GM18507 (cell line): ENCODE measurements at places on chromosomes 11 and 22.

DNA sequence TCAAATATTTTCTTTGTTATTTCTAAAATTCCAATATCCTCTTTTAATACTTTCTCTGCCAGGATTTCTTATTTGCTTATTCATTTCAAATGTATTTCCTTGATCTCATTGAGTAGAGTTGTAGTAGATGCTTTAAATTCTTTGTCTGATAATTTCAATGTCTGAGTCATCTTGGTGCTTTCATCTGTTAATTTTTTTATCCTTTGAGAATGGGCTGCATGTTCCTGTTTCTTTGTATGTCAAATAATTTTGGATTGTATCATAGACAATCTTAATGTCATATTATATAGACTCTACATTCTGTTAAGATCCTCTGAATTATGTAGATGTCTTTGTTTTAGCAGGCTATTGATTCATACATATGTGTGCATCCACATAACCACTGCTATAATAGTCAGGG, 57.5 kb downstream of the MYEOV start:
- no peak for DNase-seq

DNA sequence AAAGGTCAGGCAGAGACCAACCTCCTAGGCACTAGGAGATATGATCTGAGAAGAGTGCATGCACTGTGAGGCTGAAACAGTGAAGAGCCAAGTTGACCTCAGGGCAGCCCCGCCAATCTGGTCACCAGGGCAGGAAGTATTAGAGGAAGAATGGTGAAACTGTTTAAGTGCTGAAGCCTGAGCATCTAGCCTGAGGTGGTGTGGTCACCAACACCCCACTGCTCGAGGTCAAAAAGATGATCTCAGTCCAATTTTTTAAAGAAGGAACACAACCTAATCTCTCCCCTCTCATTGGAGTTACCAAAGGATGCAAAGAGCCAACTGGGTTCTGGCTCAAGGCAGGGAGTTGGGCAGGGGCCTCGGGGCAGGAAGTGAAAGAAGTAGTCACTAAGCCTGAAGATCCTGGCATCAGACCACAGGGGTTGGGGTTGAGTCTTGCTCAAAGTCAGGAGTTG, 4.0 kb downstream of the APBB1 start:
- DNase-seq, result no peak

DNA sequence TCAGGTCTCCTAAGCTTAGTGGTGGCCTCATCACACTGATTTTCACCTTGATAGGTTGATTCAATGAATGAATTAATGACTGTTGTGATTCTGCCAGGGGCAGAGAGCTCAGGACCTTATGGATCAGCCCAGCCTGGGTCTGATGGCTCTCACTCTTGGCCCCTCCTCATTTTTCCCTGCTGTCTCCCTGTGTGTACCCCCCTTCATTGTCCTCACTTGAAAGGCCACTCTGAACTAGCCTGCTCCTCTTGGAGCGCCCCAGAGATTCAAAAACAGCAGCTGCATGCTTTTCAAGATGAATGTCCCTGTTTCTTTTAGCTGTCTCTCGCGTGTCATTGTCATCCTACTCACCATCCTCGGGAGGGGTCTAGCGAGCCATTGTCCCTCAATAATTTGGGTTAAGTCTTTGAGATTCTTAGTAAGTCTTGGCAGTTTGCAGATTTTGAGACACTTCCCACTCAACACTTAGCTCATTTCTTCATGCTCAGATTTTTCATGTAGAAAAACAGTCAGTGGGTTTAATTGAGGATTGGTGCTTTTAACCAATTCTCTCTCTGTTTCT, 42.5 kb upstream of the MICAL2 start:
- DNase-seq, result no peak

DNA sequence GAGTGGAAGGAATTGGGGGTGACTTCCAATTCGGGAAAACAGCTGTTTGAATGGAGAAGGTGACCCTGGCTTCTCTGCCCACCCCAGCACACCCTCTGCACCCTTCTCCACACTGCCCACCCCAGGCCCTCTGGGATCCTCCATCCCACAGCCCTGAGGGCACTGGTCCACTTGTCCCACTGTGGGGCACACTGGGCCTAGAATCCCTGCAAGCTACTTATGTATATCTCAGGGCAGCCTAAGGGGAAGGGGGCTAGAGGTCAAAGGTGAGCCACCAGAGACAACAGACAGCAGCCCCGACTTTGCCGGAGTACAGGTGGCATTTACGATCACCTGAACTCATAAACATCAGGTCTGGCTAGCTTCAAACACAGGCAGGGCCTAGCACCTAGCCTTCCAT, 673 bp upstream of the SCUBE2 start:
- DNase-seq, result no peak

GRCh38 chr11:64341851-64342791, 2.1 kb downstream of the CCDC88B start:
- DNase-seq, result peak; percentile 88

- no peak for DNase-seq
Observed at GRCh38 chr11:72741849-72742512, 10.2 kb downstream of the ARAP1 start.

DNA sequence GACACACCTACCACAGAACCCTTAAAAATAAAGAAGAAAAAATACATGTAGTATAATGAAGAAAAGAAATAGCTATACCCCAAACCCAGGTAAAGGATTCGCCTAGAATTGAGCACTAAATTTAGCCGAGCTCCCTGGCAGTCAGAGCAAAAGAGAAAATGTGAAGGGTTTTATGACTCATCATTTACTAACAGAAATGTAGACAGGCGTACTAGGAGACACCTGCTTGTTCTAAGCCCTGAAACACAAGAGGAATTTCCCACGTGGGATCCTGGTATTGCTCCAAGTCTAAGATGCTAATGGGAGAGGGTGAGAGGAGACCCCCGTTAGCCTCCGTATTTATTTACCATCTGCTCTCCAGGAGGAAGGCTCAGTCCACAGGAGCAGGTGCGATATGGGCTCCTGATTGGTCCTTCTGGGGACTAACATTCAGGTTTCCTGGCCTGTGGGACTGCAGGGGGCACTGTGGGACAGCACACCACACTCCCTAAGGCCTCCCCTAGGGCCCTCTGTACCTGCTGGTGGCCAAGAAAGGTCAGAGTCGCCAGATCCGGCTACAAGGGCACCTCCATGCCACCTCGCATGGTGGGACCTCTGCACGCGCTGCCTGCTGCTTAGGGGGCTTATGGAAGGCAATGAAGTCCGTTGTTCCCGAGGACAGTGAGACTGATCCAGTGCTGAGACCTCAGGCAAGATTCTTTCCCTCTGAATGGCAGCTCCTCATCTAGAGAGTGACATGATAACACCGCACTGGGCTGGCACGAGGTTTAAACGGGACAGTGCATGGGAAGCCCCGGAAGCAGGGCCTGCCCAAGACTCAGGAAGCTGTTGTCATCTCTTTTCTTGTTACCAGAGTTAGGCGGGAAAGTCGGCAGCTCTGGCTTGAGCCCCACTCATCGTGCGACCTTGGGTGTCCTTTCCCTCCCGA, 25.8 kb downstream of the KCNC1 start:
- peak; percentile 26 for DNase-seq

DNA sequence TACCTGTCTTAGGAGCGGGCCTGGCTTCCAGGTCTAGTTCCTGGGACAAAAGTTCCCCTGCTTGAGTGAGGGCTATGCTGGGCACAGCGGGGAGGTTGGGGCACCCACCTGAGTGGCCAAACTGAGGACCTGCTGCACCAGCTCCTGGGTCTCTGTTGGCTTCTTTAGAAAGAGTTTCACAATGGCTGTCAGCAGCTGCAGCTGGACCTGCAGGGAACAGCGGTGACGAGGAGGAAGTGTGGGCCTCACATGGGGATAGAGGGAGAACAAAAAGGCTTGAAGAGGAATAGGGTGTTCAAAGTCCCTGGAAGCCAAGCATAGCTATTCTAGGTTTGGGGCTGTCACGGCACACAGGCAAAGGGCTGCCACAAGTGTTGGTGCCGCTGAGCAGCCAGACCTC, 26.7 kb upstream of the RASL10A start:
- DNase-seq, result no peak

DNA sequence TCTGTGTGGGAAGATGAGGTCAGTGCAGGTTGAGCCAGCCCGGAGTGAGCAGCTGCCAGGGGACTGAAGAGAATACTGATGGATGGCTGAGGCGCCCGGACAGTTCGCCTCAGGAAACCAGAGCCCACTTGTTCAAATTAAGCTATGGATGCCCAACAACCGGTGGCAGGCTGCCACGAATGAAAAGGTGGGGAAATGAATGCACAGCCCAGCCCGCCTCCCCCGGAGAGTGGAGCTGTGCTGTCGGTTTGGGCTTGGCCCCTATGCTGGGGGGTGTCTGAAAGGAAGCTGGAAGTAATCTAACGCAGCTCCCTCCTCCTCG, 21.9 kb downstream of the HSPA8 start:
- no peak for DNase-seq

GRCh38 chr11:19315511-19315910, 74.8 kb upstream of the E2F8 start:
- DNase-seq, result no peak

DNA sequence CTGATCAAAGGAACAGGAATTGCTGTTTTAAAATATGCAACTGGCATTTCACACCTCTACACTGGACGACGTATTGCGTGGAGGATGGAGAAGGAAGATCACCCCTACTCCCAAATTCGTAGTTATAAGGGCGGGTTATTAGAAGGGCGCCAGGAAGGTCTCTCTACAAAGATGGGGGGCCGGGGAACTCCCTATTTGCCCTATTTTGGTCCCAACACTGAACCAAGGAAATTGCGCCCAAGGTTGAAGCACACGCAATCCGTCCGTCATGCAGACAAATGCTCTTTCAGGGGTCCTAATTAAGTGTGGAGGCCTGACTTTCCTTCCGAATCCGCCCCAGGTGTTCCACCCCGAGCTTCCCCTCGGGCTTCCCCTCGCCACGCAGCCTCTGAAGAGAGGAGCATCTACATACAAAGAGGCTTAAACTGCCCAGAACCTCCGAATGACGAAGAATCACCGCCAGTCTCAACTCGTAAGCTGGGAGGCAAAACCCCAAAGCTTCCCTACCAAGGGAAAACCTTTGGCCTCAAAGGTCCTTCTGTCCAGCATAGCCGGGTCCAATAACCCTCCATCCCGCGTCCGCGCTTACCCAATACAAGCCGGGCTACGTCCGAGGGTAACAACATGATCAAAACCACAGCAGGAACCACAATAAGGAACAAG, 396 bp downstream of the NPAT start:
- DNase-seq, result no peak

DNA sequence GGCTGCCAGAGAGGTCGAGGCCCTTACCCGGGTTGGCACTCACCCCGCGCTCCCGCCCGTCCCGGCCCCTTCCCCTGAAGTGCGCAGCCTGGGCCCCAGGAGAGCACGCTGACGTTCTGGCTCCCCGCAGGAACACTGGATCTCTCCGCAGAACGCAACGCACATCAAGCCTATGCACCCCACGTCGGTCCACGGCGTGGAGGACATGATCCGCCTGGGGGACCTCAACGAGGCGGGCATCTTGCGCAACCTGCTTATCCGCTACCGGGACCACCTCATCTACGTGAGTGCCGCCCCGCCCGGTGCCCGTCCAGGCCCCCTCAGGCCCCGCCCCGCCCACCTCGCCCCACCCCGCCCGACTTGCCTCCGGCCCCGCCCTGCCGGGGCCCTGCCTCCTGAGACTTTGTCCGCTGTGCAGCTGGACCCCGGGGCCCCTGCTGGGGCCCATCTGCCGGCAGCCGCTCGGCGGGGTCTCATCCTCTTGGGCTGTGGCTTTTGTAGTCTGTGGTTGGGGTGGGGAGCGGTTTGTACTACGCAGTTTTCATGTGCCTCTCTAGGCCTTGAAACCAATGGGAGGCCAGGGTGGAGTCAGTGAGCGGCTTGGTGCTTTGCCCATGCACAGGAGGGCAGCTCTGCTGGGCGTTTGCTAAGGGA, 19.7 kb downstream of the MYO7A start:
- no peak for DNase-seq

GRCh38 chr11:107928767-107929507, 689 bp downstream of the RAB39A start:
- DNase-seq, result no peak

DNA sequence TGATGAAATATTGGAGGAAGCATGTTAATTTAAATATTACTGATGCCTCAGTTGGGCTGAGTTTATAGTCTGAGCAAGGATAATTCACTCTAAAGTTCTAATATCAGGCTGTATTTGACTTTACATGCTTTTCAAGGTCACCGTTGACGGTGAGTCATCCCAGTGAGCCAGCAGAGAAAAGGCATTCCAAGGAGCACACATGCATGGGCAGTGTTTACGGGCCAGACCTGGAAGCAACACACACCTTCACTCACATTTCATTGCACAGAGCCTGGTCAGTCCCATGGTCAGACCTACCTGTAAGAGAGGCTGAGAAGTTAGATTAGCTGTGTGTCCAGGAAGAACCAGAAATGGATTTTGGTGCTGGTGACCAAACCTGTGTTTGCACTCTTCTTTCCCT, 53.5 kb downstream of the COMMD9 start:
- no peak for DNase-seq

- DNase-seq, result no peak
Observed at GRCh38 chr22:35315855-35316745, 16.4 kb downstream of the TOM1 start.

GRCh38 chr11:115317277-115318185, 186.7 kb downstream of the CADM1 start:
- DNase-seq, result no peak

DNA sequence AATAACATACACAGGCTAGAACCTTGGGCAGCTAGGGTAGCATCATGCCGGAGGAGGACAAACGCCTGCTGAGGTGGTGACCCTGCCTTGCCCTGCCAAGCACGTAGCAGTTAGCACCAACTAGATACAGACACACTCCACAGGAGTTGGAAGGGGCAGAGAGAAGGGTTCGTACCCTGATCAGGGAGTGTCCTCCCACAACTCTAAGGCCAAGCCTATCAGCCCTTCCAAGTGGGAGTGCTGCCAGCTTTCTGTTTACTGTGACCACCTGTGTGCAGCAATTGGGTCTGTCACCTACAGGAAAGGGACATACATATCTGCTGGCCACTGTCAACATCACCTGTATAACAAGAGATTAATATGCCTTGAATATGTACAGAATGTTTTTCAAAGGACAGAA, 1.9 kb upstream of the THAP7 start:
- no peak for DNase-seq

GRCh38 chr11:119206511-119207414, 624 bp downstream of the CBL start:
- DNase-seq, result no peak

- no peak for DNase-seq
Observed at GRCh38 chr11:78460471-78460870, 42.9 kb upstream of the GAB2 start.

DNA sequence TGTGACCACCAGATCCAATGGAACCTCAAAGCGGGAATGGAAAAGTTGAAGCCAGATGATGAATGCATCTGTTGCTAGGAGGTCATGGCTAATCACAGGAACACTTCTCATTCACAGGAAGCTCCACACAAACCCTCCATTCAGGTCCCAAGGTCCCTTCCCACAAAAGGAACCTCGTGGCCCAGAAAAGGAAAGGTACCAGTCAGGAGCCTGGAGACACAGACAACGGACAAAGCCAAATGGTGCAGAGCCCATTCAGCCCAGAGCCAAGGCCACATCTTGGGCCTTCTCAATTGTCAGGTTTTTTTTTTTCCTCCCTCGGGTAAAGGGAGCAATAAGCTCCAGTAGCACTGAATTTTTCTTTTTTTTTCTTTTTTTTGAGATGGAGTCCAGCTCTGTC, 87.0 kb downstream of the FAM168A start:
- DNase-seq, result no peak
